ENCODE measurements at places on chromosomes 6 and 20.

- DNase-seq: no peak
Measured at GRCh38 chr6:11911538-11911937, 100.6 kb upstream of the HIVEP1 start.

DNA sequence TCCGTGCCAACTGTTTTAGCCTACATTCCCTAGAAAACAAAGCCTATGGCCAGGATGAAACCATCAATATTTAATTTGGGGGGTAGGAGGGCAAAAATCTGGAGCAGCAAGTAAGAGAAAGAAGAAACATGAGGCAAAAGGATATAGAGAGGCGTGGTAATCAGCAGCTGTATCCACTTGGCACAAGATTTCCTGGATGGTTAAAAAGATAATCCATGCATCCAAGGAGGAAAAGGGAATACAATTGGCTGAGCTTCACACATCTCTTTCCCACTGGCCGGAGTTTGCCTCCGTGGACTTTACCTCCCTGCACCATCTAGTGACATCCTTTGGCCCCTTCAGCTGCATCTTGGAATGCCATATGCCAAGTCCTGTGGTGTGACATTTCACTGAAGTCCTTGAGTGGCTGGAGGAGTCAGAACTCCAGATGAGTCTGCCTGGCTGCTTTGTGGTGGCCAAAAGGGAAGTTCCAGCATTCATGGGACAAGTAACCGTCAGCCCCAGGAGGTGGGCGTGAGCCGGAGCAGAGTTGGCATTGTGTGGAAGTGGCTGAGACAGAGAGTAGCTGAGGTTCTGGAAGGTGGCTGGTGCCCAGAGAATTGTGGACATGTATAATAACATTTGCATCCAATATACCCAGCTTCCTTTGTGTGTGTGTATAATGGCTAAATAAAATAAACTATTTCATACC, 13.7 kb upstream of the TMX4 start:
- no peak for DNase-seq

- no peak for DNase-seq
Measured at GRCh38 chr20:9207253-9207652, 138.4 kb downstream of the PLCB4 start.

DNA sequence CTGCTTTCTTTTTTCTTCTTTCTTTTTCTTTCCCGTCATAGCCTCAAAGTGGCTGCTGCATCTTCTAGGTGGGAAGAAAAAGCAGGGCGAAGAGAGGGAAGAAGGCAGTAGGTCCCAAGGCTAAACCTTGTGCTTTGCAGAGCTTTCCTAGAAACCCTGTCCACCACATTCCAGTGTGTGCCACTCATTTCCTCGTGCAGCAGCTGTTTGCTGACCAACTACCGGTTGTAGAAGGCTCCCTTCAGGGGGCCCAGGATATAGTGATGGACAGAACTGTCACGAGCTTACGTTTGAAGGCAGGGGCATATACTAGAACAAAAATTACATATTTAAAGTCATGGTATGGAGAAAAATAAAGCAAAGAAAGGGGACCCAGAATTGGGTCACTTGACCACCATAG, 103.0 kb downstream of the SASH1 start:
- DNase-seq: no peak

All from stimulated activated CD4-positive, alpha-beta T cell treated with anti-CD3 and anti-CD28 coated beads, Interleukin-4, amount 100 ng/mL, for 4 hours (primary cell).